ENCODE measurements at places on chromosomes 3 and 15. TPM values are rescaled to one million over a fixed set of nuclear protein-coding genes. Genes with fewer than 3 reads are reported as not detected.

GRM7 gene
- total RNA-seq: not detected

DNAH12 gene
- not detected for total RNA-seq

NMB gene
- total RNA-seq: 22.0 TPM

CMTM8 gene
- total RNA-seq: 24.5 TPM

MKRN2OS gene
- not detected for total RNA-seq

USP50 gene
- total RNA-seq: not detected

DNA sequence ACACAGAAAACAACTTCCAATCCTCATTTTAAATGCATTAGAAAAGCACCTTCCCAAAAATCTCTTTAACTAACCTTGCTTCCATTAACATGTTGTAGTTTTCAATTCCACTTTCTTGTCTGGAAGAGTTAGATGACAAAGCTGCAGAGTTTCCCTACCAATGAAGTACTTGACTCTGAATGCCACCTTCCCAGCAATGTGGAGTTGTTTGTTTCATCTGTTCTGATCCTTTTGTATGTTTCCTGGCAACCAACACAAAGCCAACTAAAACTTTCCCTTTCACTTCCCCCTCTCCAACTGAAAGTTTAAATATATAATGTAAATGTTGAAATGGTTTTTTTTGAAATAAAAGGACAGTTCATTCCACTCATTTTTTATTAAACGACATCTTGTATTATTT lies at the start of gene WDR49:
WDR49 (minus strand) TSS at position 183 of the 400 bp plus-strand sequence. CDS start 517 bp downstream, outside the sequence.
- no peaks in the 10 kb centered on the region for H3K36me3 ChIP-seq
- H3K27ac ChIP-seq: peak within 1 kb of the TSS; percentile 98
- H3K27me3 ChIP-seq: no peaks in the 10 kb centered on the region
- H3K4me3 ChIP-seq: peak within 1 kb of the TSS; percentile 3
- H3K4me1 ChIP-seq: peaks cover 38% of the 10 kb centered on the region
- DNase-seq: peak; percentile 93

DNA sequence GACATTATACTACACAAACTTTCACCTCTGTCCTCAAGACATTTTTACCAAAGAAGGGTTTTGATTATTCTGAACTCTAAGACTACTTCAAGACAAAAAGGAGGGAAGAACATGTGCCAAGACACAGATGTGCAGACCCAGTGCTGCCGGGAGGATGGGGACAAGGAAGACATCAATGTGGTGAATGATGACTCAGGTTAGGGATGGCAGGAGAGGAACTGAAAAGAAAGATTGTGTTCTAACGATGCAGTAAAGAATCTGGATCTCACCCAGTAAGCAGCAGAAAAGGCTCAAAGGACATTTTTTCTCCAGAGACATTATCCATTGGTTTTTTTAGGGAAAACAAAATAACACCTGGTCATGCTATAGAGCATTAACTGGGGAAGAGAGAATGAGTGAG lies 449.9 kb upstream of the NR2F2 start:
- DNase-seq: no peak
- peaks cover 11% of the 10 kb centered on the region for H3K4me1 ChIP-seq
- H3K27ac ChIP-seq: no peak overlapping the region
- no peaks in the 10 kb centered on the region for H3K36me3 ChIP-seq

GRCh38 chr3:151793636-151794035 lies 20.3 kb upstream of the AADAC start:
- H3K4me3 ChIP-seq: no peak overlapping the region
- no peaks in the 10 kb centered on the region for H3K4me1 ChIP-seq
- no peaks in the 10 kb centered on the region for H3K27me3 ChIP-seq
- H3K36me3 ChIP-seq: no peaks in the 10 kb centered on the region

DNA sequence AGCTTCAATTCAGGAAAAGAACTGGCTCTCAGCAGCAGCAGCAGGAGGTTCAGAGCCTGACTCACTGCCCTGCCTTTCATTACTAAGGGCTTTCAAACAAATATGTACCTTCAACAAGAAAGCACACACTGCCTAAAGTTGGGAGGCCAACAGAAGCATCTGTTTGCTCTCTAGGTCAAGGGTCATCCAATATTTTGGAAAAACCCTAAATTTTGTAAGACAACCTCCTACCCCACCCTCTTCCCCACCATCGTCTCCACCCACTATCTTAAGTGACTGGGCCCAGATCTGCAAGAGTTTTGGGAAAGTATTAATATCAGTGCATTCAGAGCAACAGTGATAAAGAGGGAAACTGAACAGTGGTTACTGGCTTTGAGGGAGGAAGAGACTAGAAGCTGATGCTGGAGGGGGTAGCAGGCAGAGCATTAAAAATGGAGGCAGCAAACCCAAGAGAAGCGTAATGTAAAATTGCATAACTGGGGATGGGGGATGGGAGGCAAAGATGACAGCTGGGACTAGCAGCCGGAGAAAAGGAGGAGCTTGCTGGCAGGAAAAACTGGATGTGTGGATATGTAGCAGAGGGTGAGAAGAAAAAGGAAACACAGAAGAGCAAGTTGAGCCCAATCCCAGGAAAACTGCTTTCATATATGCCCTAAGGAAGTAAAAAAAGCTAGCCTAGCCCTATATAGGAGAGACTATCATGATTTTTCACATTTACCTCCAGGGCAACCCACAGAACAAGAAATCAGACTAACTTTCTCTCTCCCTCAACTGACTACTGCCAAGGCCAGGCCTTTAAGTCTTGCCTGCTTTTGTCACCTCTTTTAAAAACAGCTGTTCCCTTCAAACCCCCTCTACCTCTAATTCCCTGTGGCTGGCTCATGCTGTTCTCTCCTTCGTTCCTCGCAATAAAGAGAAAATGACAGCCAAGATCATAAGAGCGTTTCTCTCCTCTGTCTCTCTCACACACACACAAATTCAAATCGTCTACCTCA lies 31.4 kb downstream of the NPTN start:
- H3K27me3 ChIP-seq: no peaks in the 10 kb centered on the region
- H3K4me3 ChIP-seq: peak overlapping the region; percentile 44
- peak; percentile 38 for DNase-seq

DNA sequence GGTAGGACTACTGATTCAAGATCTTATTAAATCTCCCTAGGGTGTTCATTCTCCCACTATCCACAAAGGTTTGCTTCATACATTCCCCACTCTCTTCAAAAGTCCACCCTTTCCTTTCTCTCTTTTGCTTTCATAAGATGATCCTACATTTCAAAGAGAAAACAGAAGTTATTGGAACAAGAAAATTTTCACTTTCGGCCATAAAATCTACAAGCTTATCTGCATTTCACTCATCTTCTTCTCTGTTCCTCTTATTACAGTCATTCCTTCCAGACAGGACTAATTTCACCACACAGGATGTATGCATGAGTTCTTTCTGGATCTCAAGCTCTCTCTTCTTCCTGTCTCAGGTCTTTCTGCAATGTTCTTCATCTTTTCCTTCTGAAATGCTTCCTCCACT lies 238.7 kb downstream of the ISL2 start:
- no peak overlapping the region for H3K4me3 ChIP-seq
- no peak overlapping the region for H3K27ac ChIP-seq
- H3K36me3 ChIP-seq: no peaks in the 10 kb centered on the region
- DNase-seq: no peak

DNA sequence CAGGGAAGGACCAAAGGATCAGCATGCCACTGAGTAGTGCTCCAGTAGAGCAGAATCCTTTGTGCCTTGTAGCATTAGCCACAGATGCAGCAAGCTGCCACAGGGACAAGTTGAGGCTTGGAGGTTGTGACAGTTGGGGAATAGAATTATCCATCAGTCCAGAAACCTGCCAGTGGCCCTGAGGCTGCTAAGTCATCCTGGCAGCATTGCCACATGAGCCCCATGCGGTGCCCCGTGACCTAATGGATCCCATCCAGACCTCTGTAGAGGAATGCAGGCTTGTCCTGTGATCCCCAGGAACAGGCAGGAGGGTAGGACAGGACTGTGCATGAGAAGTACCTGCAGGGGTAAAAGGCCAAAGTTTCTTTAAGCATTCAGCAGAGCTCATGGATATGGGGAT lies 51.7 kb downstream of the BOC start:
- DNase-seq: no peak
- no peaks in the 10 kb centered on the region for H3K36me3 ChIP-seq
- H3K4me3 ChIP-seq: no peak overlapping the region
- H3K27ac ChIP-seq: no peak overlapping the region
- no peaks in the 10 kb centered on the region for H3K27me3 ChIP-seq

- no peaks in the 10 kb centered on the region for H3K36me3 ChIP-seq
- peaks cover 9% of the 10 kb centered on the region for H3K4me1 ChIP-seq
- H3K4me3 ChIP-seq: no peak overlapping the region
- peak overlapping the region; percentile 35 for H3K27ac ChIP-seq
- peak; percentile 13 for DNase-seq
- no peaks in the 10 kb centered on the region for H3K27me3 ChIP-seq
These were observed 19.9 kb downstream of the NDUFB4 start for GRCh38 chr3:120615847-120616609.

GRCh38 chr3:52593103-52593502 lies 56.7 kb downstream of the UQCC5 start:
- H3K36me3 ChIP-seq: peaks cover 8% of the 10 kb centered on the region
- H3K4me1 ChIP-seq: no peaks in the 10 kb centered on the region
- no peaks in the 10 kb centered on the region for H3K27me3 ChIP-seq
- no peak overlapping the region for H3K27ac ChIP-seq
- no peak for DNase-seq

- DNase-seq: no peak
- peaks cover 3% of the 10 kb centered on the region for H3K4me1 ChIP-seq
- peaks cover 45% of the 10 kb centered on the region for H3K36me3 ChIP-seq
- no peak overlapping the region for H3K27ac ChIP-seq
- no peaks in the 10 kb centered on the region for H3K27me3 ChIP-seq
These were observed 35.5 kb downstream of the MRPS25 start for GRCh38 chr3:15029625-15030024.

- no peaks in the 10 kb centered on the region for H3K27me3 ChIP-seq
- H3K4me3 ChIP-seq: no peak overlapping the region
- no peak overlapping the region for H3K27ac ChIP-seq
- peaks cover 12% of the 10 kb centered on the region for H3K4me1 ChIP-seq
- no peaks in the 10 kb centered on the region for H3K36me3 ChIP-seq
These were observed 746.8 kb upstream of the LMCD1 start for GRCh38 chr3:7754653-7755441.

GRCh38 chr15:83838763-83839162 lies 184.8 kb downstream of the ADAMTSL3 start:
- no peak overlapping the region for H3K27ac ChIP-seq
- no peaks in the 10 kb centered on the region for H3K27me3 ChIP-seq
- no peaks in the 10 kb centered on the region for H3K36me3 ChIP-seq
- no peak overlapping the region for H3K4me3 ChIP-seq

DNA sequence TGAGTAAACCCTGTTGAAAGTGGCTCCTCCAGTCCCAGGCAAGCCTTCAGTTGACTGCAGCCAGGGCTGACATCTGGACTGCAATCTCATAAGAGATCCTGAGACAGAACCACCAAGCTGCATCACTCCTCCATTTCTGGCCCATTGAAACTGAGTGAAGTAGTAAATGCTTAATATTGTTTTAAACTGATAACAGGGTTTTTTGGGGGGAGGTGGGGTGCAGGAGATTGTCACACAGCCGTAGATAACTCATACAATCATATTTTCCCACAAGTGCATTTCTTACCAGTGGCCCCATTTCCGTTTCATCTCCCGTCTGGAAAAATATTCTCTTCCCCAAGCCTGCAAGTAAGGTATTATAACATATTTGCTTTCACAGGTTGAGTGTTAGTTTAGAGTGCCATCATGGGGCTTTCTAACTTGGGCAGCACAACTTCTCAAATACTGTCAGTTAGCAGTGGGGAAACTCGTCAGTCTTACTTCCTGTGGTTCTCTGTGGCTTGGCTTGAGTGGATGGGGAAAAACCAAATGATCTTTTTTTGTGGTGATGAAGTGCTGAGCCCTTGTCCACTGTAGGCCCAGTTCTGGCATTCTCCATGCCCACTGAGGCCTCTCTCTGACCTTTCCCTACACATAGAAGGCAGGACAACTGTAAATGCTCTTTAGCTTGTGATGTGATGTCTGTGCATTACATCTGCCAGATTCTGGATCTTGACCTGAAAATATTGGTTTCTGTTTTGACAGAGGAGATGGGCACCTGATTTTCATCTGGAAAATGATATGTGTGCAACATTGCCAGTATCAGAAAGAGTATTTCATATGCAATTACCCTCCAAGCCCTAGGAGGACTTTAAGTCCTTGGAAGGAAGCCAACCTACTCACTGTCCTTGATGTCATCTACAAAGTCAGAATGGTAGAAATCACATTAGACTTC lies 90.1 kb upstream of the BHLHE40 start:
- H3K27ac ChIP-seq: no peak overlapping the region
- H3K4me1 ChIP-seq: 0 out of 2 replicates have a peak, but pooled peaks cover 4% of the 10 kb centered on the region
- H3K27me3 ChIP-seq: no peaks in the 10 kb centered on the region
- H3K36me3 ChIP-seq: no peaks in the 10 kb centered on the region
- no peak overlapping the region for H3K4me3 ChIP-seq

GRCh38 chr3:55486101-55486856 lies 827 bp downstream of the WNT5A start:
- H3K4me1 ChIP-seq: peaks cover 51% of the 10 kb centered on the region
- H3K36me3 ChIP-seq: no peaks in the 10 kb centered on the region
- H3K27me3 ChIP-seq: peaks cover 93% of the 10 kb centered on the region
- peak overlapping the region; percentile 93 for H3K4me3 ChIP-seq
- DNase-seq: peak; percentile 75

Data from GM23338 (cell line).